ENCODE measurements at places on chromosomes 2 and 18.

DNA sequence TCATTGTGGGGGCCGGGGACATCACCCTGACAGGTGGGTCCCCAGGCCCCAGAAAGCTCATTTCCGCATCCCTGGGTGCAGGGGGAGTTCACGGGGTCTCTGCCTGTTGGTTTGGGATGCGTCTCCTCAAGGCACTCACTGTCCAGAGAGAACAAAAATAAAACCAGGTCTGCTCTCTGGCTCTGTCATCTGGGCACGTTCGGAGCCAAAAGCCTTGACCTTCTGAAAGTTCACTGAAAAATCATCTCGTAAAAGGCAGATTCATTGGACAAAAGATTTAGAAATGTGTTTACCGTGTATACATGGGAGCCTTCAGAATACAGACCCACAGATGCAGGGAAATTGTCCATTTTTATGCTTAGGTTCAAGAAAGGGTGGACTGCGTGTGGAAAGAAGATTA lies 26.6 kb downstream of the MLPH start:
- H3K4me3 ChIP-seq: no peak overlapping the region
- no peak overlapping the region for H3K27ac ChIP-seq
- no peak for DNase-seq
- H3K4me1 ChIP-seq: no peaks in the 10 kb centered on the region

DNA sequence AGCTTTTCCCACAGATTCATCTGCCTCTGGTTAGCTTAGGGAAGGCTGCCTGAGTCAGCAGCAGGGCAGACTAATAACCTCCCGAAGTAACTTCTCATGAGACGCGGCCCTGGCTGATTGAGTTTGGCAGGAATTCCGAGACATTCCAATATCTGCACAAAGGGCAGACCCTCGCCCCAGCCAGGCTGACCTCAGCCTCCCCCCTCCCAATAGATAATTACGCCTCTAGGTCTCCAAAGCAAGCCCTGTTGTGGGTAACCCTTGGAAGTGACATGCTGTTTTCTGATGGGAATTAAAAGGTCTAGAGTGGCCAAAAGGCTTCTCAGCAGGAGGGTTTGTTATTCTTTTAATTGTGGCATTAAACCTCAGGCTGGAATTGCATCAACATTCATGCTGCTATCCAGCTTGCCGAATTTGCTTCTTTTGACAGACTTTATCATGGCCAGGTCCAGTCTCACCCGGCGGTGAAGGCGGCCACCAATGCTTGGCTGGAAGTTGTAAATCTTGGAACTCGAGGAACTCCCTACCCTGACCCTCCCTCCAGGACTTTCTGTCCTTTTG lies 98.0 kb upstream of the SLC14A2 start:
- H3K4me1 ChIP-seq: no peaks in the 10 kb centered on the region
- no peak overlapping the region for H3K27ac ChIP-seq
- no peak for DNase-seq

- no peak for DNase-seq
- H3K36me3 ChIP-seq: peaks cover 6% of the 10 kb centered on the region
- H3K27ac ChIP-seq: no peak overlapping the region
- H3K27me3 ChIP-seq: no peaks in the 10 kb centered on the region
These were observed 134.8 kb downstream of the EIPR1 start for GRCh38 chr2:3242747-3243369.

GRCh38 chr18:12036201-12036751 lies 55.0 kb downstream of the IMPA2 start:
- H3K4me3 ChIP-seq: no peak overlapping the region
- DNase-seq: no peak
- H3K4me1 ChIP-seq: no peaks in the 10 kb centered on the region
- H3K27ac ChIP-seq: no peak overlapping the region
- H3K27me3 ChIP-seq: peaks cover 7% of the 10 kb centered on the region
- peaks cover 6% of the 10 kb centered on the region for H3K36me3 ChIP-seq
